Fibroblast of skin of right quadriceps (primary cell): ENCODE measurements at places on chromosomes 5 and 9.

GRCh38 chr9:131304676-131305355 lies 15.3 kb downstream of the PLPP7 start:
- peak; percentile 48 for DNase-seq

GRCh38 chr5:164090358-164090757 lies 584.9 kb downstream of the MAT2B start:
- DNase-seq: no peak

- DNase-seq: peak; percentile 40
These were observed 128.8 kb downstream of the FBN2 start for GRCh38 chr5:128409166-128409800.

- no peak for DNase-seq
These were observed 97.5 kb downstream of the PIP5K1B start for GRCh38 chr9:68802525-68803015.

DNA sequence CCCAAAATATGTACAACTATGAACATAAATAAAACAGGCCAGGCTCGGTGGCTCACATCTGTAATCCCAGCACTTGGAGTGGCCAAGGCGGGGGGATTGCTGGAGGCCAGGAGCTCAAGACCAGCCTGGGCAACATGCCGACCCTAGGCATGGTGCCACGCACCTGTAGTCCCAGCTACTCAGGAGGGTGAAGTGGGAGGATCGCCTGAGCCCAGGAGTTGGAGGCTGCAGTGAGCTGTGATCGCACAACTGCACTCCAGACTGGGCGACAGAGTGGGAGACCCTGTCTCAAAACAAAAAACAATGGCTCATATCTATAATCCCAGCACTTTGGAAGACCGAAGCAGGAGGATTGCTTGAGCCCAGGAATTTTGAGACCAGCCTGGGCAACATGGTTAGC lies 1.5 kb downstream of the HAUS6 start:
- DNase-seq: no peak

DNA sequence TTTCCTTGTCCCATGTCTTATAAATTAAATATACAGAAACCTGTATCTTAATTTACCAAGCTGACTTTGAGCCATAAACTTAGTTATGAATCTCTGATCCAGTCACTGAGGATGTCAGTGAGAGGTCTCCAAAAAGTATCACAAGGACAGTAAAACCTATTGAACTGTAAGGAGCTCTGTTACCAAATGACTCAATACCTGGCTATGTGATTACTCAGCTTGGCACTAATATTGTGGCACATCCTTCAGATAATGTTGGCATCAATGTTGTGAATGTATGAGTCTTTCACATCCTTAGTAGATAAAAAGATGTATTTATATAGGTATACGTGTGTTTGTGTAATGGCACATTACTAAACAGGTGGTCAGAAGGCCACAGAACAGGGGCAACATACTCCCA lies 18.0 kb upstream of the CAPSL start:
- DNase-seq: no peak

DNA sequence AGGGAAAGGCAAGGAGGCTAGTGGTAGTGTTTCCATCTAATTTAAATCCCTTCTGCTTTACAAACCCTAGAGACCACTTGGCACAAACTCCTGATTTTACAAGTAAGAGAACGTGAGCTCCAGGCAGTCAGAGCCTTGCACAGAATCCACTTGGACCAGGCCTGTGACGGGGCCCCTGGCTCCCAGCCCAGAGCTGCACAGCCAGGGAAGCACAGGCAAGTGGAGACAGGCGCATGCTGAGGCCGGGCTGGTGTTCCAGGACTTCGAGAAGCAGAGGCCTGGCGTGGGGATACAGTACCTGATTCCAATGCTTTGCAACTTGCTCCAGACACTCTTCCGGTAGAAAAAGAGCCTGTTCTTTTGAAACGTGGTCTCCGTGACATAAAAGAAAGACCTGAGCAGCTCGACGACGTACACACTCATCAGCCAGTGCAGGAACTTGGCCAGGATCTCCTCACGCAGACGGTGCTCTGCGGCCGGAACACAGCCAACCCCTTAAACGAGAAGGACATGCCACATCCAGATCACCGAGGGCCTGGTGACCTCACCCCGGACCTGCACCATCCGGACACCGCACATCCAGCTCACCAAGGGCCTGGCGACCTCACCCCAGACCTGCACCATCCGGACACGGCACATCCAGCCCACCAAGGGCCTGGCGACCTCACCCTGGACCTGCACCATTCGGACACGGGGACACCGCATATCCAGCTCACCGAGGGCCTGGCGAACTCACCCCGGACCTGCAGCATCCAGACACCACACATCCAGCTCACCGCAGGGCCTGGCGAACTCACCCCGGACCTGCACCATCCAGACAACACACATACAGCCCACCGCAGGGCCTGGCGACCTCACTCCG lies 12.5 kb downstream of the TERT start:
- no peak for DNase-seq

- DNase-seq: peak; percentile 71
These were observed 119.6 kb upstream of the TAF11L2 start for GRCh38 chr5:17378346-17378997.

GRCh38 chr5:156477196-156477595 lies 150.2 kb downstream of the SGCD start:
- no peak for DNase-seq

DNA sequence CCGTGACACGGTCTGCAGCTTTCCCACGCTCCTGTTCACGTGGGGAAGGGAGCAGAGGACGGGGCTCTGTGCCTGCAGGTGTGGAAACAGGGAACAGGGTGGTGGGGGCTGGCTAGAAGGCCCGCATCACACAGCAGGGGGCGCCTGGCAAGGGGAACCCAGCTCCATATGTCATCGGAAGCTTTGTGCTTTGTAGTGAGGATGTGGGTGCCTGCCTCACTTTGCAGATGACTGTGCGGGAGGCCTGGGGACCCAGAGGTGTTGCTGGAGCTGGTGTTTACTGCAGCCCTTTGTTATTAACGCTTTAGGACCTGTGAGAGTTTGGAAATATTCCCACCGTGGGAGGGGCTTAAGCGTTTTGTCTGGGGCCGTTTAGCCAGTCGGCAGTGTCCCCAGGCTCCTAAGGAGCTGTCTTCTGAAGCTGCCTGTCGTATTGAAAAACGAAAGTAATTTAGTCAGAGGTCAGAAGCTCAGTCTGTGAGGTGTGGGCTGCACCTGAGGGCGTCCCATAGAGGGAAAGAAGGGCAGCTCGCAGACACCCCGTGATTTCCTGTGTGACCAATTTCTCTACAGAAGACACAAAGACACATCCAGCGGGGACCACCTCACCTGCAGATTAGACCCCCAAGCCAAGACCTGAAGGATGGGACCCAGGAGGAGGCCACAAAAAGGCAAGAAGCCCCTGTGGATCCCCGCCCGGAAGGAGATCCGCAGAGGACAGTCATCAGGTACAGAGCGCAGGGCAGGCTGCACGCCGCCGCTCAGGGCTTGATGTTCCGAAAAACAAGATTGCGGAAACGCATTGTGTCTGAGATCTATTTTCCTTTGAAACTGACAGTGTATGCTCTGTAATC lies 9.1 kb downstream of the MAN1B1 start:
- DNase-seq: no peak

- DNase-seq: no peak
These were observed 7.4 kb downstream of the DDX31 start for GRCh38 chr9:132662152-132662945.

- peak; percentile 58 for DNase-seq
These were observed 5.5 kb upstream of the SET start for GRCh38 chr9:128683340-128684064.

DNA sequence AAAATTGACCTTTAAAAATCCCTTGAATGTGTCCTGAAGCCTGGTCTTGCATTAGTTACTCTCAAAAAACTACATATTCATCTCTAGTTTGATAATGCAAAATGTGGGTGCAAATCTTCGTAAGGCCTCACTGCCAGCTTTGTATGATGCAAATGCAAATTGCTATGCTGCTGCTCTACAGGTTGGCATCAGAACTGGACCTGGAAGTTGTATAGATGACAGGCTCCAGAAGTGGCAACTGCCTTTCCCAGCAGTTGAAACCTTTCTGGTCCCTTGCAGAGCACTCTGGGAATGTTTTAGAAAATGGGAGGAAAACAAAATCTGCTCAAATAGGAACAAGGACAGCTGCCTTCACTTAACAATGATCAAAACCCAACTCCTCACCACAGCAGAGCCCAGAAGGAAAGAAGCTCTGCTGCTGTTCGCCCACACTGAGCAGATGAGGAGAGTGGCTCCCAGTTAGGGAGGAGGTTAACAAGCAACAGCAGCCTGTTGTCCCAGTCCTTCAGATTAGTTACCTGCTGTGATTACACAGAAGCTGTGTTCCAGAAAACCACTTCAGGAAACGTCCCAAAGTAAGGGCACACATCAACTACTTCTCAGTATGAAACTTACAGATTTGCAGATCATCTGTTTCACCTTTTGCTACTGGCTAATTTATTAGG lies 93.5 kb downstream of the PLPP1 start:
- DNase-seq: no peak

- DNase-seq: no peak
These were observed 58.2 kb downstream of the GADD45G start for GRCh38 chr9:89662718-89663613.

GRCh38 chr5:173324115-173325001 lies 3.9 kb downstream of the STC2 start:
- peak; percentile 86 for DNase-seq

DNA sequence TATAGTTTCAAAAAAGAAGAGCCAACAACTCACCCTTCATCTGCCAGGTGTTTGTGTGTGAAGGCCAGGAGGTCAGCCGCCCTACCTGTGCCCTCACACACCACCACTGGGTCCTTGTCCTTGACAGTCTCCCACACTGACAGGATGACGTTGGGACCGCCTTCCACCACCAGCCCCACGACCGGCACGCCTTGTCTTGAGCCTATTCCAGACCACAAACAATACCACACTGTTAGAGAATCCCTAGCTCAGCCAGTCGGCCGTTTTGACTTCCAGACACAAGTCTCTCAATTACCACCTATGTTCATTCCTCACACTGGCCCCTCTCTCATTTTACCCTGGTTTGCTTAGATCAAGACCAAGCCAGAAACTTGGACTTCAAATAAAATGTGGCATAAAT lies 66.1 kb downstream of the TRPM6 start:
- no peak for DNase-seq

DNA sequence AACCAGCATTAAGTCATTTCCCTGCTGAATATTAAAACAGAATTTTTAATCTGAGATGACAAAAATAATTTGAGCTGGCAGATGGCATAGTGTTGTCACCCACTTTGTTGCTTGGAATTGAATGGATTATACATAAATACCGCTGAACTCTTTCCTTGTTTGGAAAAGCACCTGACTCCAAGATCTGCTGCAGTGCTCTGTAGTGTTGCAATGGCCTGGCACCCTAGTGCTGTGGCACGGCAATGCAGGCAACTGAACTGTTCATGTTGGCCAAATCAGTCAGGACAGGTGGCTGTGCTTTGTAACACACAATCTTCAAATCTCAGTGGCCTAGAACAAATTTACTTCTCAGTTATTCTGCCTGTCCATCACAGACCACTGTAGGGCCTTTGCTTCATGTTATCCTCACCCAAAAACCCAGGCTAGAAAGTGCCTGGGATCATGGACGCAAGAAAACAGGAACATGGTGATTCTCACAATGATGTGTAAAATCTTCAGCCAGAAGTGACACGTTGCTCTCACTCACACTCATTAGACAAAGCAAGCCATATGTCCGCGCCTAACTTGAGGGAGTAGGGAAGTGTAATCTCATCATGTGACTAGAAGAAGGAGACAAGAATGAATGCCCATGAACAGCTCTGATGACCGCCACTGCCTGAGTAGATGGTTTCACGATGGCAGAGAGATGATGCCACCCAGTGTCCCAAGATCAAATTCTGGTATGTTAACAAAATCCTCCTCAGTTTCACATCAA lies 191.9 kb upstream of the PUM3 start:
- DNase-seq: no peak

GRCh38 chr5:95281226-95281625 lies 3.7 kb downstream of the MCTP1 start:
- DNase-seq: peak; percentile 39

- no peak for DNase-seq
These were observed 514.7 kb downstream of the MTRR start for GRCh38 chr5:8383616-8384015.

- no peak for DNase-seq
These were observed 1123.8 kb upstream of the CDH6 start for GRCh38 chr5:30069441-30070263.

DNA sequence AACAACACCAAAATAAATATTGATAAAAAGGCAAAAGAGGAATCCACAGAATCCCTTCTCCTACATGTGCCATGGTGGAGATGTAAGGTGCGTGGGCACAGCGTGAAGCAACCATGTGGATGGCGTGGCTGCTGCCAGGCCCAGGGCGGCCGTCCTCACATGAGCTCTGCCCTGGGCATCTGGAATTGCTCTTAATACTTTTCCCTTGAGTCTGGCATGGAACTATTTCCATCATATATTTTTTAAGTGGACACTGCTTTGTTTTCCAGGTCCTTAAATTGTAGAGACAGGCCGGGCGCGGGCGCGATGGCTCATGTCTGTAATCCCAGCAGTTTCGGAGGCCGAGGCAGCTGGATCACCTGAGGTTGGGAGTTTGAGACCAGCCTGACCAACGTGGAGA lies 349.3 kb downstream of the IRX1 start:
- no peak for DNase-seq

DNA sequence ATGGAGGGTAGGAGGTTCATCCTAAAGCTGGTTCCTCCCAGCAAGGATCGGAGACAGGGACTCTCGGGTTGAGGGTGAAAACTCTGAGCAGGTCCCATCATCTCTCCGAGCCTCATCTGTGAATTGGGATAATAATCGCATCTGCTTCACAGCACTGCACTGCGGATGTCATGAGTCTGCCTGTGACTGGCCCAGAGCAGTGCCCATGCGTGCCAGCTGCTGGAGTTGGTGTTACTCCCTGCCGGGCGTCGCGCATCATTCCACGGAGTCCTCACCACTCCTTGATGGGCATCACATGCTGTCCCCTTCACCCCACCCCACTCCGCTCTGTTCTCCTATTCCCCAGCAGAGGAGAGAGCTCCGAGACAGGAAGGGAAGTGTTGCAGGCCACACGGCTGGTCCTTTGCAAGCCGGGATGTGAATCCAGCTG lies 35.1 kb upstream of the ORM1 start:
- DNase-seq: no peak

DNA sequence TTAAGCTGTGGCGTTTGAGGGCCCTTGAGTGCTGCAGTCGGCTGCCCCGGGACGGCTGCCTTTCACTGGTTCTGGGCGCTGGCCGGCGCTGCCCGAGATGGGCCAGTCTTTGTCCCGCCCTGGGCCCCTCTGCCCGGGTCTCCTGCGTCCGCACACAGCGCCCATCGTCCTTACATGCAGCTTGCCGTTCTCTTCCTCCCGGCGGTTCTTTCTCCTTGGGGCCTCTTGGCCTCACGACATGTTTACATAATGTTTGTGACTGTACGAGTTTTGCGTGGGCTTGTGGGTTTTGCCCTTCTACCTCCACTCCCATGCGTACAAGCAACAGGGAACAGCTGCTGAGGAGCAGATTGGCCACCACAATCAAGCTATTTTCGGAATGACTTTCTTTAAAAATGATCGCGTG lies 618 bp downstream of the TNPO1 start:
- DNase-seq: peak; percentile 46

DNA sequence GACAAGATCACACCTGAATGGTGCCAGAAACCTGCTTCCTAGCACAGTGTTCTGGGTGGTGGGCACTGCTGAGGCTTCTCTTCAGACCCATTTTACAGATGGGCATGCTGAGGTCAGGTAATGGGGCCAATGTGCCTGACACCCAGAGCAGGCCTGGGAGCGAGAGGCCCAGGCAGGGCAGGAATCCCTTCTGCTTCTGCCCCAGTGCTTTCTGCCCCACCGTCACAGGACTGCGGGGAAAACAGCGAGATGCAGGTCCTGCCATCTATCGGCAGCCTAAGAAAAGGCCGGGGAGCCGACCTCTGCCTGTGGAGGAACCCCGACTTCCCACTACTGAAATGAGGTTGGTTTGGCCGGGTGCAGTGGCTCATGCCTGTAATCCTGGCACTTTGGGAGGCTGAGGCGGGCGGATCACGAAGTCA lies 22.8 kb upstream of the RNU6ATAC start:
- DNase-seq: no peak
